ENCODE measurements at places on chromosomes 3 and 15. TPM values are rescaled to one million over a fixed set of nuclear protein-coding genes. Genes with fewer than 3 reads are reported as not detected.

The AP3B2 gene
- 19.3 TPM for total RNA-seq

The ANKUB1 gene
- 3.3 TPM for total RNA-seq

The FOXB1 gene
- 2.1 TPM for total RNA-seq

The MED12L gene
- 12.5 TPM for total RNA-seq

The SI gene
- 0.10 TPM for total RNA-seq

The A4GNT gene
- total RNA-seq, result not detected

The C15orf62 gene
- 0.20 TPM for total RNA-seq

The PP2D1 gene
- total RNA-seq, result not detected

The SCAANT1 gene
- not detected for total RNA-seq

The DUOXA1 gene
- not detected for total RNA-seq

The NEO1 gene
- 70.6 TPM for total RNA-seq
